Omental fat pad (tissue), 4 donors: ENCODE measurements at places on chromosomes 16 and 17.

DNA sequence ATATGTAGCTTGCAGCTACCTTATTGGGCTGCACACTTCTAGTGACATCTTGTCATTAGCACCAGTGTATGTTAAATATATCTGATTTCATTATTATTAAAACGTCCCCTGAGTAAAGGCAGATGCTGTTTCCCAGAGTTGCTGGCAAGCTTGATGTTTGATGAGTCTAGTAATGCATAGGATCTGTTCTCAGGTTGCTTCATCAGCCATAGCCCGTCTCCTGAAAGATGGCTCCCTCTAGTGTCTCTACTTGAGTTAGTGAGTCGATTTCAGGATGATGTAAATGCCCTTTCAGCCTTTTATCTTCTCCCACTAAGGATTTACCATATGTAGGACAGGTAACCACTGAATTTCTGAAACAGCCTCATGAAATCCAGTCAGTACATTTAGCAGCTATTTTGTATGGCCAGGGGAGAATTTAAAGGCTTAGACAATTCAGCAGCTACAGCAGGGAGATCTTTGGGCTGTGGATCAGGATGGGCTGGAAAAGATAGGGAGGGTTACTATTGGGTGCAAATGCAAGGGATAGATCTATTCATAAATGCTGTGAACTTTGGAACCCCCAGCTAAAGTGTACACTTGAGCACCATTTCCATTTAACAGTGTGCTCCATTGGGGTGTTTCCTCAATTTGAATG, 376.3 kb downstream of the CNTNAP4 start:
- DNase-seq: no peak

- DNase-seq: no peak
Measured at GRCh38 chr17:2445638-2446037, 44.8 kb upstream of the MNT start.

GRCh38 chr16:85168732-85169256, 56.5 kb upstream of the CIBAR2 start:
- DNase-seq: no peak

- no peak for DNase-seq
Measured at GRCh38 chr17:37802712-37803416, 58.0 kb upstream of the HNF1B start.

GRCh38 chr16:31404353-31405064, 11.4 kb downstream of the ITGAD start:
- DNase-seq: no peak

- DNase-seq: no peak
Measured at GRCh38 chr17:74610108-74610507, 13.4 kb downstream of the CD300E start.

- no peak for DNase-seq
Measured at GRCh38 chr16:50731989-50732832, 9.7 kb upstream of the CYLD start.

GRCh38 chr17:76830987-76831715, 37.1 kb upstream of the MGAT5B start:
- DNase-seq: no peak

DNA sequence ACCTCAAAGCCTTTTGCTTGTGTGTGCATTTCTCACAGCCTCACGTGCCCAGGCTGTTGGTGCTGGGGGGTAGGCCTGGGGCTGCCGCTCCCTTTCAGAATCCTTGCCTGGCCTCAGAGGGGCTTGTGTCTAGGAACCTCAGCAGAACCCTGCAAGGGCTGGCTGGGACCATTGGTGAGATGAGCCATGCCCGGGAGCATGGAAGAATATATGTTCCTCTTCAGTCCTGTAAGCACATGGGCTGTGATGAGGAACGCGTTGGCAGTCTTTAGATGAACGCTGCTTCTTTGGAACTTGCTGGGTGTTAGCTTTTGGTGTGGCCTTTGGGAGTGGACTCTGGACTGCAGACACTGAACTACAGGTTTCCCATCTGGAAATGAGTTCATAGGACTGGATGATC, 32.0 kb upstream of the SLC5A10 start:
- no peak for DNase-seq
